Kidney tubule cell (primary cell): ENCODE measurements at places on chromosomes 4 and X.

DNA sequence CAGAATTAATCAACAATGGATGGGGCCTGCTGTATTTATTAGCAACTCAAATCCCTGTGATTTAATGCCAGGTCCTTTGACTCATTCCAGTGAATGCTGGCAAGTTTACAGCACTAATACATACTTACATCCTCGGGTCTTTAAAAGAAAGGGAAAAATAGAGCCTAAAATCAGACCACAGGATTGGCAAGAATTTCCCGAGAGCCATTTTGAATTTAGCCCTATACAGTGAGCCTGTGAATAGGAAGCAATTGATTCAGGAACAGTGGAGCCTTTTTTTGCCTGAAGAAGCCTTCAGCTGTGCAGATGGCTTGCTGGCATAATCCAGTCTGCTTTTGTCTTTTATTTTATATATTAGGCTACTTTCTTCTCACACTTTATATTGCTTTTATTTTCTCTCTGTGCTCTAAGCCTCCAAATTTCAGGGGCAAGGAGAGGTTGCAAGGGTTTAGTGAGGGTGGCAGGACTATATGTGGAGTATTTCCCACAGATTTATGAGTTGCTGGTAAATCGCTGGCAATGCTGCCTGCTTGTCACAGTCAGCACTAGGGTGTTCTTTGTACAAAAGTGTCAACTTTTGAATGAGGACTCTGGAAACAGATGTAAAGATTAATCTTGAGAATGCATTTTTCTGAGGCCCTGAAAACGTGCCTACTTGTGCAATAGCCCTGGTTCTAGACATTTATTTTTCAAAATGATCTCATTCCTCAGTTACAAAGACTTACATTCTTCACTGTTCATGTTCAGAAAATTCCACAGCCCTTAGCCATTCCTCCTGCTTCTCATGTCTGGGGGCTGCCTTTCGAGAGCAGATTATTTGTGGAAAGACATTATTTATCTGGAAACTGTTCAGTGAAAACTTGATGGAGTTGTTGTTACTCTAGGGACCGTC is 303.5 kb downstream of the SPRY1 start:
- peak; percentile 74 for DNase-seq

- no peak for DNase-seq
These were observed 18.9 kb upstream of the GPR101 start for GRCh38 chrX:137052643-137053235.

GRCh38 chr4:156568484-156568883 is 403.1 kb downstream of the PDGFC start:
- DNase-seq, result no peak

DNA sequence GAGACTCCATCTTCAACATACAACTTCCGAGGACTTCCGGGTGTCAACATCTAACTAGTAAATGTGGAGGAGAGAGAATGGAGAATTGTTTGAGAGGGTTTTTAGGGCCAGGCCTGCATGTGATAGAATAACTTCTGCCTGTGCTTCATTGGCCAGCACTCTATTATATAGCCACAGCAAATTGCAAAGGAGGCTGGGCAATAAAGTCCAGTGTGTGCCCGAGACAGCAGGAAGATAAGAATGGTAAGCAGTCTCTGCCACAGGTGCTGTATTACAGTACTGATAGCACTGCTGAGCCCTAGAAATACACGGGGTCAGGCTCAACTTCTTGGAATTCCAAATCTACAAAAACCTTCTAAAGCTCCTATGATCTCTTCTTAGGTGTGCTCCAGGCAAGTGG is 20.8 kb upstream of the LIMCH1 start:
- DNase-seq, result no peak

DNA sequence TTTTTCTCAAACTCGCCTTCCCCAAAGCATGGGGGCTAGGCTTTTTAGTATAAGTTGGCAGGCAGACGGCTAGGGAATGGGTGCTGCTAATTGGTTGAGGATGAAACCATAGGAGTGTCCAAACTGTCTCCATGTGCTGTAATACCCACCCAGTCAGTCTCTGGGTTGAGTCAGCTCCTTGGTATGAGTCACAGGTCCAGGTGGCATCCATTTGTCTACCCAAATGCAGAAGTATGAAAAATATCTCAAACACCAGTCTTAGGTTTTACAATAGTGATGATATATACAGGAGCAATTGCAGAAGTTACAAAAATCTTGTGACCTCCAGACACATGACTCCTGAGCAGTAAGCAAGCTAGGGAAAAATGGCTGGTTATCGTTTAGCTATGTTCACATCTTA is 27.4 kb upstream of the CCSER1 start:
- DNase-seq, result peak; percentile 59

DNA sequence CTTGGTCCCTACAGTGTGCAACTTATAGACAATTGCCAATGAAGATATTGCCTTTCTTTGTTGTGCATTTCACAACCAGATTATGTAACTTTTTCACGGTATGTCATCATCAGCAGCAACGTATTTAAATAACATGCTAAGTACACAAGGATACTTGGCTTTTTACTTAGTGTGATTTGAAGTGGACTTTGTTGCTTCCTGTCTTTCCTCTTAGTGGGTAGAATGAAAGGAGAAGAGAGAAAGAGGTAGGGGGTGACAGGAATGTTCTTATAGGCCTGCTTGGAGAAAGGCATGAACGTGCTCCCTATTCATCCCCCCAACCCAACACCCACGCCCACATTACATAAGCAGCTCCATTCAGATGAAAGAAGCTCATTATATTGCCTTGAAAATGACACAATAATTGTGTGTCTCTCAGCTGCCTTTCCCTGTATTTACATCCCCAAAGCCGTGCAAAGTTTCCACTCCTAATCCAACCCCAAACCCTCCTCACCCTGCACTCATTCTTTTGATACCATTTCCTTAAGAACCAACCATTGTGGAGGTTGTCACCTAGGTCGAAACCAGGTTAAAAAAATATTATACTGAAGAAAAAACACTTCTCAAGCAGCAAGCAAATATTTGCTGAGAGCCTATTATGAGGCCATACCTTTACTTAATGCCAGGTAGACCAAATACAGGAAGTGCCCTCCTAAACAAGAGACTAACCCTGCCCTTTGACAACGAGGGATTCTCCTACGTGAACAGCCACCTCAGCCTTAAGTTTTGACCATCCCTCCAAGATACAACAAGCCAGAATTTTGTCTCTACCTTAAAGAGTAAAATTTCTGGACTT is 25.2 kb upstream of the GK start:
- no peak for DNase-seq

- DNase-seq, result no peak
These were observed 52.6 kb upstream of the ARX start for GRCh38 chrX:25068340-25068739.

GRCh38 chr4:170088716-170089115 is 1.0 kb downstream of the AADAT start:
- DNase-seq, result no peak

- DNase-seq, result no peak
These were observed 9.1 kb downstream of the AKAP17A start for GRCh38 chrX:1600406-1601050.

GRCh38 chrX:2159861-2160260 is 340.9 kb downstream of the DHRSX start:
- no peak for DNase-seq
